ENCODE measurements at places on chromosomes 6 and 20.

GRCh38 chr6:10954590-10955010, 67.7 kb downstream of the SYCP2L start:
- peak; percentile 29 for DNase-seq

DNA sequence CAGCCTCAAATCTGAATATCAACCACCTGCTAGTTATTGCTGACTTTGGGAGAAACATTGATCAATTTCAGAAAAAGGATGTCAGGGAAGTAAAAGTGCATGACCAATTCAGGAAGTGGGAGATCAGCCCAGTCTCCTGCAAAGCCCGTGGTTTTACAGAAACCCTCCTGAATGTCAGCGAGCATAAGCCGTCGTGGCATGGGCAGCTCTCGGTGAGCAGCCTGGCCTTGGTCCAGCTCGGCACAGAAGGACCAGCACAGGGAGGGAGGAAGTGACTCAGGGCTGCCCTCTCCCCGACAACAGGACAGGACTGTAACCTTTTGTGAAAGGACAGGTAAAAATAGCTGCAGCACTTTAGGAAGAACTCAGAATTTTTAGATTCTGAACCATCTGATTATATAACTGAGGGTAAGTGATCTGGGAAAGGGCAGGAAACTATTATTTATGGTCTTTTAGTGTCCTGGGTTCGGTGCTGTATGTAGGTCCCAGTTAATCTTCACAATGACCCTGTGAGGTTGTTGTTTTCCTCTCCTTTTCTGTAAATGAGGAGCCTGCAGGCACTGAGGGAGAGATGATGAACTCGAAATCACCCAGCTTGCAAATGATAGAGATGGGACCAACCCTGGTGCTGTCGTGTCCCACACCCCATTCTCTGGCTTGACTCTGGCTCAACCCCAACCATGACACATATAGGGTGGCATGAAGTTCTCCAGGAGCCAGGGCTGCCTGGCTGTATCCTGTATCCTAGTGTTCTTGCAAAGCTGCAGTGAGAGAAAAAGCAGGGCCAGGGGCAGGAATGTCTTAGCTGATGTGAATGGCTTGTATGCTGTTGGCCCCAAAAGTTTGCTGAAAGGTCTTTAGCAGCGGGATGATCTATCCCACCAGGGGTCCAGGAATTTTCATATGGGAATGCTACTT, 37.6 kb downstream of the NRN1 start:
- no peak for DNase-seq

GRCh38 chr6:167497428-167498056, 172.7 kb downstream of the TTLL2 start:
- no peak for DNase-seq

DNA sequence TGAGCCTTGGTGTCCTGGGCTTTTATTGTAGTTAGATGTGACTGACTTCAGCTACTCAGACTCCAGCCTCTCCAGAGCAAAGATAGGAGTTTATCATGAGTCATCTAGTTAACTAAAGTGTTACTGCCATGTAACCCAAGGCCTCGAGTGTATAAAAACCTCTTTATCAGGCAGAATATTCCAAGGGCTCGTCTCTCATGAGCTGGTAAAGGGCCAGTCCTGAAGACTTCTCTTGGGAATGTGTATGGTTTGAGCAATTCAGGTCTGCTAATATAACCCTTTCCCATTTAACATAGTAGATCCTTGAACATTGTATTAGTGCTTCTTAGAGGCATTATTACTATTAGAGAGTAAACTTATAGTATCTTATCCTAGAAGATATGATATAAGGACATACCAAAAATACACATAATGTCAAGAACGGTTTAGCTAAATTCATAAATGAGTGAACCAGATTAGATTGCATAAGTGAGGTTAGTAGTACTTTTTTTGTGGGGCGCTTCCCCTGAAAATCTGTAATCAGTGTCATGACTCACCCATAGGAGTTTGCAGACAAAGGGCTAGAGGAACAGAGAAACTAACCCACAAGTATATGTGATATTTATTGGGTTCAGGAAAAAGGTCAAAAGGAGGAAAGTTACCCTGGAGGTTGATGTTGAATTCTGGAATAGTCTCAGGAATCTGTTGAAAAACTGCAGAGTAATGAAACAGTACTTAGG, 16.0 kb downstream of the DSE start:
- no peak for DNase-seq

DNA sequence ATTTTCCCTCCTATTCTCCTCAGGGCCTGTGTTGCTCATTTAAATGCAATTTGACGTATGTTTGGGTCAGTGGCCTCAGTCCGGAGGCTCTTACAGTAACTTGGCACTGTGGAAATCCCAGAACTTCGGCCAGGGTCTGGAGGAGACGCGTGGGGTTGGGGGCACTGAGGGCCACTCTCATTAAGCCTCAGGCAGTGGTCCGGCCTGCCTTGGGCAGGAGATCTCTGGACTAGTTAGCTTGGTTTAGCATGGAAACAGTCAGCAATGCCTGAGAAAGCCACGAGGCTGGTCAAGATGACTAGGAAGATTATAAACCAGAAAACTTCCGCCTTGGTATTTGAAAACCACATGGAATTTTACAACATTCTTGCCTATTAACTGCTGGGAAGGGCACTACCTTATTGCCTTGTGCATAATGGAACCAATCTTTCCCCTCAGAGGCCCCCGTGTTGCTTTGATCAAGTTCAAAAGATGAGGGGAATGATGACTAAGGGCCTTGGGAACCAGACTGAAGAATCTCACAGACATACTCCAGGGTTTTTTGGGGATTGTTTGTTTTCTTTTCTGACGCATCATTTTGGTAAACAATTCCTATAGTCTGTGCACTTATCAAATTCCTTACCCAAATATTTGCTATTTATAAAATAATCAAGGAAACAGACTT, 206.0 kb upstream of the PREP start:
- no peak for DNase-seq

GRCh38 chr6:11242711-11243110, 10.2 kb upstream of the NEDD9 start:
- DNase-seq, result no peak

DNA sequence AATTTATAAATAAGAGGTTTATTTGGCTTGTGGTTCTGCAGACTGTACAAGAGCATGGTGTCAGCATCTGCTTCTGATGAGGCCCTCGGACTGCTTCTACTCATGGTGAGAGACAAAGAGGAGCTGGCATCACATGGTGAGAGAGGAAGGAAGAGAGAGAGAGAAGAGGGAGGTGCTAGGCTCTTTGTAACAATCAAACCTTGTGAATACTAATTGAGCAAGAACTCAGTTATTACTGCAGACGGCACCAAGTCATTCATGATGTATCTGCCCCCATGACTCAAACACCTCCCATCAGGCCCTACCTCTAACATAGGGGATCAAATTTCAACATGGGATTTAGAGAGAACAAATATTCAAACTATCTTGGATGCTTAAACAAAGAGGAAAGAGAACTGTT, 6.3 kb upstream of the SIRPG start:
- no peak for DNase-seq

DNA sequence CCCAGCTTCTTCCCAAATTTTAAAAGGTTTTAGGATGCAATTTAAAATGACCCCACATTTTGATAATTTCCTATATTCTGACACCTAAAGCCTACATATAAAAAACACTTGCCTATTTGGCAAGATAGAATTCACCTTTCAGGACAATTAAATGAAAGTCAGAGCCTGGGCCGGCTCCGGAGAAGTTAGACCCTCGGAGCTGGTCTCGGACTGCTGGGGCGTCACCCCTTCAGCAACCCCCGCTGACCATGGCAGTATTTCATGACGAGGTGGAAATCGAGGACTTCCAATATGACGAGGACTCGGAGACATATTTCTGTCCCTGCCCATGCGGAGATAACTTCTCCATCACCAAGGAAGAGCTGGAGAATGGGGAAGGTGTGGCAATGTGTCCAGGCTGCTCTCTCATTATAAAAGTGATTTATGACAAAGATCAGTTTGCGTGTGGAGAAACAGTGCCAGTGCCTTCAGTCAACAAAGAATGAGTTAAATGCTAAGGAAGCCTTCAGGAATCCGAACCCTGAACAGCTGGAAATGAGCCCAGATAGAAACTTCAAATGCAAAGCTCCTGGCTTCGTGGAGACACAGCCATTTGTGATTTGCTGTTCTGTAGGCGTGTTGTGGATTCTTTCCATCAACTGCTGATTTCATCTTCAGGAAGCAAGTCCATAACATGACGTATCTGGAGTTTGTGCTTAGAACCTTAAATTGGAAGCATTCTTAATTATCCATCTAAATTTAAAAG, 16.0 kb downstream of the TCFL5 start:
- DNase-seq, result no peak

DNA sequence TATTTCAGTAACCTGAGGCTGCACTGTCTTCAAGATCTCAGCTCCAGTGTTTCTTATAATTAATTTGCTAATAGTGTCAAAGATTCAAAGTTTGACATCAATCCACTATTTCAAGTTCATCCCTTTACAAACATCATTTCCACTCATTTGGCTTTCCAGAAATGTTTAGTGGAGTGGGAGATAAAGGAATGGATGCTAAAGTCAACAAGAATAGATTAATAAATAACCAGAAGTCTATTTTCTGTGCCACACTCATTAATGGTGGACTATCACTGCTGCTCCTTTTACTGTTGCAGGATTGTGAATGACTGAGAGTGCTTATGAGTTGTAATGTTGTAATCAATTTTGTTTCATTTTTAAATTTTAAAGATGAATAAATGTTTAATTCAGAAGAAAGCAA, 28.4 kb upstream of the EPM2A start:
- DNase-seq, result no peak

- DNase-seq, result peak; percentile 27
Measured at GRCh38 chr20:23446505-23446904, 6.2 kb downstream of the CST11 start.

DNA sequence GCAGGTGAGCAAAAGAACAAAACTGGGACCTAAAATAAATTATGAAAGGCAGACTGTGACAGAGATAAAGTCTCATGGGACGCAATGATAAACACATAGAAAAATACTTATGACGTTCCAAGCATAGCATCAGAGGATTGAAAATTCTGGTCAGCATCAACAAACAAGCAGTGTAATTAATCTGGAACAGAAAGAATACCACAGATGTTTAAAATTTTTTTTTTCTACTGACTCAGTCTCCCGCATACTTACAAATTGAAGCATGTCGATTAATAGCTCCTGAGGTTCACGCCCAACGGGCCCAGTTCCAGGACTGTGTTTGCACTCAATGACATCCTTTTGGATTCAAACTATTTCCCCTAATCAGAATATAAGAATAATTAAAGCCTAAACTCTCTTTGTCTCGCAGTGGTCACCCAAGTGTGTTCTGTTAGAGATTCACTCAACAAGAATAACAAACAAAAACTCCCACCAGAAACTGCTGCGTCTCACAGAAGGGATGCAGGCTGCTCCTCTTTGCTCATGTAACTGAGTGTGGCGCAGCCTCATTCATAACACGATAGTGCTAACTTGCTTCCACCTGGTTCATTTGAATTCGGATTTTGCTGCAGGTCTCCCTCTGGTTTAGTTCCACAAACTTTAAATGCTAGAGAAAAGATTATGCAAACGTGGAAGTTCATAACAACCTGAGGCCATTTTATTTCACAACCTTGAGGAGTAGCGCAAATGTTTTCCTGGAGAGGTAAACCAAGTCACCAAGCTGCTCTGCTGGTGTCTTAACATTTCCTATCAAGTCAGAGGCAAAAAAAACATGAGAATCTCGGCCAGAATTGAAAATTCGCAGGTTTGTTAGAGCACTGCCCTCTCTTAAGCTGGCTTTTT, 69.0 kb upstream of the CITED2 start:
- DNase-seq, result no peak

GRCh38 chr6:158799051-158799792, 19.9 kb downstream of the EZR start:
- DNase-seq, result no peak

DNA sequence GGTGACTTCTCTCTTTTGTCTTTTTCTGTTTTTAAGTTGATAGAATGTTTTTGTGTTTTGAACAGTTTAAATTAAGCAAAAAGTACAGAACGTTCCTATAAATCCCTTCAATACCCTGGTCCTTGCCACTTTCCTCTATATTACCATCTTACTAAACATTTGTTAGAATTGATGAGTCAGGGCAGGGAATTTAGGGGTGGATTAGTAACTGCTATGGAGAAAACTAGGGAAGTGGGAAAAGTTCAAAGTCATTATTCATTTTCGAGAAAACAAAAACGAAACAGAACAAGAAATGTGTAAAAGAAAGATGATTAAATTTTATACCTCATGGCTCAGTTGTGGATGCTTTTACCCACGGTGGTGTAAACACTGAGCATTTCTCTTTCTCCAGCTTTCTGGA, 240.4 kb upstream of the SULF2 start:
- DNase-seq, result no peak

- DNase-seq, result no peak
Measured at GRCh38 chr20:62828051-62828450, 11.2 kb downstream of the COL9A3 start.

DNA sequence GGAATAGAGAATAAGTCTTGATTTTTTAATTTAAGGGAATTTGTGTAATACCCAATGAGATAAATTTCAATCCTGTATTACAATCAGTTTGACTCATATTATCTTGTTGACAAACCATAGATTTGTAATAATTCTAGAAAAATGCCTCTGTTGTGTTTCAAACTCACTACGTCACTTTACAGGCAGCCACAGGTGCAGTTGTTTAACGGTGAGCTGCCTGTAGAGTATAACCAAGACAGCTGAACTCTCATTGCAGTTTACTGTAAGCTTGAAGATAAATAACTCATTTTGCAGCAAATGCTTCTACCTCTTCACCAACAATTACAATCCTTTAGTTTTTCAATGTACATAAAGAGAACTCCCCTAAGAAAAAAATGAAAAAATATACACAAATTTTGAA, 114.3 kb downstream of the PRKN start:
- DNase-seq, result no peak

GRCh38 chr20:17841751-17842215, 126.8 kb downstream of the SNX5 start:
- DNase-seq, result no peak

- no peak for DNase-seq
Measured at GRCh38 chr6:109441069-109441816, 719 bp downstream of the SMPD2 start.

DNA sequence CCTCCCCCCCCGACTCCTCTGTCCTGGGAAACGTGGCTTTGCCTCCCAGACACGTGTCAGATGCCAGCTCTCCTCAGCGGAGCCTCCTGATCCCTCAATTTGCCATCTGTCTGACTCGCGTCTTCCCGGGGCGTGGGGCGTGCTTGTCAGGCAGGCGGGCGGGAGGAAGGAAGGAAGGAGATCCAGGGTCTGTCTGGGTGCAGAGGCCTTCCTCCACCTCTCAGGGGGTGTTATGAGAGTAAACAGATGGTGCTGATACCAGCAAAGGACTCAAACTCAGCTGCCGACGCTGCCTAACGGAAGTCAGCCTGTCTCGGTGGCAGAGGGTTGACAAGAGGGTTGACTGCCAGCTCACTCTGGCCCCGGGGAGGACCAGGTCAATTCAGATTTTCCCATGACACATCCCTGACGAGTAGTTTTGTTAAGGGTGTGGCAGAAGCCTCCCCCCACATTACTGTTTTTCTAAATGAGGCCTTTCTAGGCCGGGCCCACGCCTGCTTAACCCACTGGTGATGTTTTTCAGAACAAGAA, 17.0 kb downstream of the UQCC2 start:
- DNase-seq, result no peak
